Activated CD4-positive, alpha-beta T cell treated with anti-CD3 and anti-CD28 coated beads, Interleukin-2, amount 10 ng/mL, durations not matched to agents 24 days and 14 days (primary cell): ENCODE measurements at places on chromosomes 2 and 18. TPM values are rescaled to one million over a fixed set of nuclear protein-coding genes. Genes with fewer than 3 reads are reported as not detected.
A peak's percentile ranks its signal among the peaks of the same experiment; 100 is the strongest.

DNA sequence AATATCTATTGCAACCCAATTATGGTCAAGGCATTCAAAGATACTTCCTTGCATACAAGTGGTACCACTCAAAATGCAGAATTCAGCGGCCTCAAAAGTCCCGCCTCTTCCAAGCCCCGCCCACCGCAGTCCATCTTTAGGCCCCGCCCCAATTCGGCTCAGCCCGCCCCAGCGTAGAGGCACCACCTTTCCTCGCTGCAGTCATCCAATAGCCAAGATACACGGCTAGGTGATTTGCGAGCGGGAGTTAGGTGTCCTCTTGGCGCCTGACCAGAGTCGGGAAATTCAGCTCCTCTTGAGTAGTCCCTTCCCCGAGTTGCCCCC, 431 bp upstream of the SEC11C start:
- peak; percentile 97 for DNase-seq

DNA sequence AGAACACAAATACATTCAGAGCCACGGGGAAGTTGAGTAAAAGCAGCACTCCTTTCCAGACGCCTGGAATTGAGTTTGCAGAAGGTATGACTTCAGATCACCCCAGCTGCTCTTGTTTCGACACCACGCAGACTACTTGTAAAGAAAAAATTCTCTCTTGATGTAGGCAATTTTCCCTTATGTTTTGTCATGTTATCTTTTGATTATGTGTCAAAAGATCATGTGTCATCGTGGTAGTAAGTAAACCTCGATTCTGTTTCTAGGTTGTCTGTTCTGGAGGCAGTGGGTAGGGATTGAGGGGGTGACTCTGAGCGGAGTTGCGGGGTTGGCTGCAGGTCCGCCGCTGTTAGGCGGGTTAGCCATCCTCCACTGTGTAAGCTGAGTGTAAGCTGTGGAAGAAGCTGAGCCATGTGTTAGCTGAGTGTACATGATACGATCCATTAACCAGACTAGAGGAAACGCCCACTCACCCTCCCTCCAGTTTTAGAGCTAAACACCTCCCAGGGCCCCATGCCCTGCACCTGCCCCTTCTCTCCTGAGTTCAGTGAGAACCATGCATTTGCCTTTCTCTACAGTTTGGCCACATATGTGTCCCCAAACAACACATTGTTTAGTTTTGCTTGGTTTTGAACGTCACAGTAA, 181.8 kb downstream of the SNTG2 start:
- DNase-seq = no peak

The TPRKB gene
- 37.6 and 38.5 TPM in 2 replicates for total RNA-seq

The FIGLA gene
- total RNA-seq = not detected in 2 replicates

- no peak for DNase-seq
These were observed 64.8 kb downstream of the REV1 start for GRCh38 chr2:99425022-99425421.

DNA sequence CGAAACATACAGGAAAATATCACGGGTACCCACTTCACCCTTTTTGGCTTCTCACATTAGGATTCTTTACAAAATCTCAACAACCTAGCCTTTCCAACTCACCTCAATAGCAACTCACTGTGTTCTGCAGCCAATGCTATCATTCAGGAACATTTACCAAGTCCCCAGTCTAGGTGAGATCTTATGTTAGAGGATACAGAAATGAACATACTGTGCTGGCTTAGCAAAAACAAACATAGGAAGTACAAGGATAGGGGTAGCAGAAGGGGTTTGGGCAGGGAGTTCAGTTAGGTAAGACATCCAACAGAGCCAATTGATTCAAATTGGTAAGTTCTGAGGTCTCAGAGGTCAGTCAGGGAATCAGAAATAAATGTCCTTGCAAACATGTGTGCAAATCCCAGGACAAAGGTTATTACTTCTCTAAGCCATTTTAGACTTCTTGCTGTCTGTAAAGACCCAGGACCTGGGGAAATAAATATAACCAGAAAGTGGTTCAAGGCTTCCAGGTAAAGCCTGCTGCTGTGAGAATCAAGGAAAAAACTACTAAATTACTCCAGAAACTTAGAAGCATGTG, 556.3 kb upstream of the CHAC2 start:
- DNase-seq = no peak

- DNase-seq = no peak
These were observed 50.9 kb upstream of the BIN1 start for GRCh38 chr2:127157651-127158485.
